Fibroblast of mammary gland (primary cell): ENCODE measurements at places on chromosomes 12 and 14.

GRCh38 chr12:54206791-54207190 lies 18.0 kb upstream of the SMUG1 start:
- no peak for DNase-seq

DNA sequence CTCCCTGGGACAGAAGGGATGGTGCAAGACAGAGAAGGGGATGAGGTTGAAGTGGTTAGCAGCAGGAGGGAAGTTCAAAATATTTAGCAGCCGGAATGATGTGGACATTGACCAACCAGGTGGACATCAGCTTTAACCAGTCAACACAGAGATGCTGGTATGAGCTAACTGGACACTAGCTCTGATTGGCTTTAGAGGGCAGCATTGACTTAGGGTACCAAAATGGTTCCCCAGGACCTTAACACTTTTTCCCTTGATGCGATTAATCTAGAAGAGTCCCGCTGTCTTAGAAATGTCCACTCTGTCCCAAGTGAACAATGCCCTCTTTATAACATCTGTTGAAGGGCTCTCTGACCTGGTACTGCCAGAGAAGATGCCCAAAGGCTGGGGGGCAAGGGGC lies 134.0 kb upstream of the GSC start:
- peak; percentile 11 for DNase-seq

GRCh38 chr12:125418902-125419564 lies 353.8 kb downstream of the AACS start:
- DNase-seq, result no peak

- DNase-seq, result no peak
Measured at GRCh38 chr12:122939125-122939524, 27.1 kb downstream of the ABCB9 start.

GRCh38 chr14:84036840-84037239 lies 1493.1 kb upstream of the FLRT2 start:
- peak; percentile 47 for DNase-seq

DNA sequence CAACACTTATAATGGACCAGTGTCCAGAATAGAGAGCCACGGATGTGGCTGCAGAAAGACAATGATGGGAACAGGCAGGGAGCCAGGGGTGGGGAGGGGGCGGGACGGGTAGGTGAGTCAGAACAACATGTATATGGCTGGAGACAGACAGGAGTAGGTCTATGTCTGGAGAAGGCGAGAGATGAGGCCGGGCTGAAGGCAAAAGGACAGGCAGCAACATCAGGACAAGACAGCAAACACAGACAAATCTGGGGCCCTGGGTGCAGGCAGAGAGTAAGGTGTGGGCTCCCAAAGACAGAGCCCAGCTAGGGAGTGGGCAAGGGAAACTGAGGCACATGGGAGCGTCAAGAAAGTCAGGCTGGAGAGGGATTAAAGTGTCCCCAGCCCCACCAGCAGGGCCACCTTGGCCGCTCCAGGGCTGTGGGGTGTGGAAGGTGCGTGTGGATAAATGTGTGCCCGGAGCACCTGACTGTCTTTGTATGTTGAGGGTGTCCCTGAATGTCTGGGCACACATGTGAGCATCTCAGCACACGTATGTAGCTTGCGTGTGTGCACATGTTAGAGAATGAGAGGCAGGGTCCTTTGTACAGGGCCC lies 44.1 kb downstream of the FAM222A start:
- no peak for DNase-seq

GRCh38 chr12:11795913-11796459 lies 146.5 kb downstream of the ETV6 start:
- DNase-seq, result peak; percentile 53

- DNase-seq, result no peak
Measured at GRCh38 chr12:2650261-2651067, 144.3 kb upstream of the FKBP4 start.

DNA sequence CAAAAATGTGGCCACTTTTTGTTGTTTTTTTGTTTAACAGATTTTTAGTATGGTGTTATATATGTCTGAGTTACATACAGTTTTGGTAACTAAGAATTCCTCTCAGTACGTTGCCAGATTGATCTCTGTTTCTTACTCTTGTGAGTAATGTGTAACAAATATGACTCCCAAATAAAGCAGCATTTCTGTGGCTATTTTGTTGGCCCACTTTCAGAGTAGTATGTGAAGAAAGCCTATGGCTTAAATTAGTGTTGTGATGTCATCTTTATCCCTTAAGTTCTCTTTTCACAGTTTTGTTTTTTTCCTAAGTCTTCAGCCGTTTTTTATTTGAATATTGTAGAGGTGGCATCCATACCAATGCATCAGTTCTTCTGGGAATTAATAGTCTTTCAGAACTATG lies 10.7 kb downstream of the PCNX4 start:
- peak; percentile 95 for DNase-seq

GRCh38 chr12:38744041-38744440 lies 161.3 kb downstream of the CPNE8 start:
- DNase-seq, result peak; percentile 33

- no peak for DNase-seq
Measured at GRCh38 chr12:89787763-89788162, 79.1 kb upstream of the ATP2B1 start.

DNA sequence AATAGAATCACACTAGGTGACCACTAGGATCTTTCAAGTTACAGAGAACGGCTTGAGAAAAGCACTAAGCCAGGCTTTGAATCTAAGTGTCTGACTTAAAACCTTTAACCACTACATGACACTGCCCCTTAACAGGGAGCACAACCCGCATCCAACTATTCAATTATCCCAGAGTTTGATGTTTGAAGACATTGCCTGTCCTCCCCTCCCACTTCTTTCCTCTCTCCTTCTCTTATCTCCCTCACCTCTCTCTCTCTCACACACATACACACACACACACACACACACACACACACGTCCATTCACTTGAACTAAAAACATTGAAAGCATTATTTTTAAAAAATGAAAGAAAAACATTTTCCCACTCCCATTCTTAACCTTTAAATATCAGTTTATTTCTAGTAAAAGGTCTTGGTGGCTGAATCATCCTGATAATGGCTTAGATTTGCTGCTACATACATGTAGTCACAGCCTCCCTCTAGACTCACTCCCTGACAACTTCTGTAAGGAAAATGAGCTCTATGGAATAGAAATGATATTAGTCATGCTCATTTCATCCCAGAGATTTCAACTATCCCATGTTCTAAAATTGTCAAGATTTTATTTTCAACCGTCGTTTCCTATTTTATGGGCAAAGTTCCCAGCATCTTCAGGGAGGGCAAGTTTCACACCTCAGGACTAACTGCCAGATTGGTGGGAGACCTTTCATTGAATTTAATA lies 53.5 kb upstream of the RAP1B start:
- DNase-seq, result peak; percentile 70

GRCh38 chr12:57591782-57592325 lies 862 bp downstream of the PIP4K2C start:
- DNase-seq, result no peak

DNA sequence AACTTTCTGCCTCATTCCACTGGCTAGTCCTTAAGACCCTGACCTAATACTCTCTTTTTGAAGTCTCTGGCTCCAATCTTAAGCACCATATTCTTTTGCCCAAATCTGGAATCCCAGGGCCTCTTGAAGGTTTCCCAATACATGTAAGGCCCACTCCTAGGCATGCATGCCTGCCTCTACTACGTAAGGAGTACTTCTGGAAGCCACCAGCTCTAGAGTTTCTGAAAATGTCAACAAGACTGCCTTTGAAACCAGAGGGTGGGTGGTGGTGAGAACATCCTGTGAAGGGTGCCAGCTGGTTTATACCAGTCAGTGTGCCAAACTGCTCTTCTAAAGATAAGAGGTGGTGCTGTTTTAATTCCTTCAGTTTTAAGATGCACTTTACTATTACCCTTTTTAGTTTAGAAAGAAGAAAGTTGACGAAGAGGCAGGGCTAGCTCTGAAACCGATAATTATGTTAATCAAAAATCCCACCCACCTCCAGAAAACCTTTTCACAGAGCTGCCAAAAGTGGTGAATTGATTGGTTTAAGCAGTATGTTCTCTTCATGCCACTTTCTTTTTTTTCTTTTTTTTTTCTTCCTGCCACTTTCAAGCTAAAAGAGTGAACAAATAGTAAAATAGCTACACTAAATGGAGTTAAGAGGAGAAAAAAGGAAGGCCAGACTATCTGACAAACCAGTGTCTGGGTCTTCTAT lies 8.7 kb upstream of the WDR89 start:
- DNase-seq, result no peak
